ENCODE measurements at places on chromosomes 7 and 10.

DNA sequence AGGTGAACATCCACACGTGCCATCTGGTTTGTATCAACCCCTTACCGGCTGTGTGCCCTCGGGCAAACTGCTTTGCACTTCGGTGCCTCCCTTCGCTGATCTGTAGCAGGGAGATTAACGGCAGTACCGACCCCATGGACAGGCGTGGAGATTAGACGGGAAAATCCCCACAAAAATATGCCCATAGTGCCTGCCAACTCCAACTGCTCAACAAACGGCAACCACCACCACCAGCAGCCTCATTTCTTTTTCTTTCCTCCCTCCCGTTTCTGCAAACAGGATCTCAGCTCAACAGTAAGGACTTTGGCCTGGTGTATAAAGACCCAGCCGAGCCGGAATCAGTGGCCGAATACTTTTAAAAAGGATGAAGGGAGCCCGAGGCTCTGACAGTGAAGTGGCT is 31.0 kb downstream of the CHST15 start:
- no peak for DNase-seq

- DNase-seq, result no peak
Observed at GRCh38 chr7:140161047-140161446, 15.7 kb downstream of the KDM7A start.

DNA sequence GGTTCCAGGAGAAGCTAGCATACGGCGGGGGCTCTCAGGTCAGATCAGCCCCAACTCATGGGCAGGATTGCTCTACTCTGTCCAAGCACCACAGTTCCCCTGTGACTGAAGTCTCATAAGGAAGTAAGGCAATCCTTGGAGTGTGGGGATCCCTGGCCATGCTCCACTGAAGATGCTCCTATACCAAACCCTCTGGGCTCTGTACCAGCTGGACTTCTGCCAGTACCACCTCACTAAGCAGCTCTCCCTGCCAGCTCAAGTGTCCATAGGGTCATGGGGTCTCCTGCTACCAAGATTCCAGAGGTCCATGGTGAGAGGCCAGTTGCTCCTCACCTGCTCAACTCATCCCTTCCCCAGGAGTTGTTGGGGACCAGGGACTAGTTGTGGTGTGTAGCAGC is 355.7 kb upstream of the STEAP1 start:
- no peak for DNase-seq

DNA sequence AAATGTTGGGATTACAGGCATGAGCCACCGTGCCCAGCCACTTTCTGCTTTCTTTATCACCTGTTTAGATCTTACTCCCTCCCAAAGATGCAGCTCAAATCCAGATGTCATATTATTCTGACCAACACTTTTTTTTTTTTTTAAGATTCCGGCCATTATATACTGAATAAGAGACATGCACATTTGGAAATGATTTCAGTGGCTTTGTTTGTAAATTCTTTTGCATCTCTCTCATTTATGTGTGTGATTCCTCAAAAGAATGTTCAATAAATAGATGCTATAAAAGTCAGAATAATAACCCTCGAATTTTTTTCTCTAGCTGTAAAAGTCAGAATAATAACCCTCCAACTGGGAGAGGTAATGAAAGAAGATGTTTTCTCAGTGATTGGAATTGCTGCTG is 25.4 kb downstream of the HECW1 start:
- DNase-seq, result no peak

GRCh38 chr7:36966039-36966438 is 241.7 kb upstream of the AOAH start:
- DNase-seq, result no peak

DNA sequence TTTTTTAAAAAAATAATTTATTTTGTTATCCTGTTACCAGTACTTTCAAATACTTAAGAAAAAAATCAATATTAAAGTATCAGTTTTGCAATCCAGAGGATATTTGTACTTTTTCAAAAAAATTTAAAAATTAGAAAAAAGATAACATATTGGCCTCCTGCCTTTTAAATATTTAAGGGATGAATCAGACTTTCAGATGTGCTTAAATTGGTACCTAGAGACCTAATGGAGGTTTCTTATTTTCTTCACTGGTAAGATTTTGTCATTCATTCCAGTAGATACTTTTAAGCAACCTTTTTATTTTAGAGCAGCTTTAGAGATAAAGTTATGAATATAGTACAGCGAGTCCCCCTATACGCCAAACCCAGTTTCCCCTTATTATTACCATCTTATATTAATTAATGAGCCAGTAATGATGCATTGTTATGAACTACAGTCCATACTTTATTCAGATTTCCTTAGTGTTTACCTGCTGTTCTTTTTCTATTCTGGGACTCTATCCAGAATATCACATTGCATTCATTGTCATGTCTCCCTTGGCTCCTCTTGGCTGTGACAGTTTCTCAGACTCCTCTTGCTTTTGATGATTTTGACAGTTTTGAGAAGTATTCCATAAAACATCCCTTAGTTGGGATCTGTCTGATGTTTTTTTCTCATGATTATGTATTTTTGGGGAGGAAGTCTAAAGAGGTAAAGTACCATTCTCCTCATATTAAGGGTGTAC is 34.2 kb downstream of the BICC1 start:
- DNase-seq, result no peak

DNA sequence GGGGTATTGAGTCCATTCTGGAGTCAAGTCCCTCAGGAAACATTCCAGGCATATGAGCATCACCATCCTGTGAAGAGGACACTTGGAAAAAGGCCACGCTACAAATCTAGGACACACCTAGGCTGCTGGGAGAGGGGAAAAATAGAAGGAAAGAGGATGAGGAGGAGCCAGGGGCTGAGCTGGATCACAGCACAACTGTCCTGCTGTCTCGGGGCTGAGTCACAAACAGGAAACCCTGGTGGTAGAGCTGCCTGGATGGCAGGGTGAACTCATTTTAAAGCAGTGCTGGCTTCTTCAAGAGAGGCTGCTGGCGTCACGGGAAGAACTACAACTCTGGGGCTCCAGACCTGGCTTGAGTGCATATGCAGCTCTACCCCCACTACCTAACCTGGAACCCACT is 151.5 kb downstream of the RNF216 start:
- DNase-seq, result no peak

- DNase-seq, result no peak
Observed at GRCh38 chr7:124208173-124208572, 175.3 kb upstream of the TMEM229A start.

DNA sequence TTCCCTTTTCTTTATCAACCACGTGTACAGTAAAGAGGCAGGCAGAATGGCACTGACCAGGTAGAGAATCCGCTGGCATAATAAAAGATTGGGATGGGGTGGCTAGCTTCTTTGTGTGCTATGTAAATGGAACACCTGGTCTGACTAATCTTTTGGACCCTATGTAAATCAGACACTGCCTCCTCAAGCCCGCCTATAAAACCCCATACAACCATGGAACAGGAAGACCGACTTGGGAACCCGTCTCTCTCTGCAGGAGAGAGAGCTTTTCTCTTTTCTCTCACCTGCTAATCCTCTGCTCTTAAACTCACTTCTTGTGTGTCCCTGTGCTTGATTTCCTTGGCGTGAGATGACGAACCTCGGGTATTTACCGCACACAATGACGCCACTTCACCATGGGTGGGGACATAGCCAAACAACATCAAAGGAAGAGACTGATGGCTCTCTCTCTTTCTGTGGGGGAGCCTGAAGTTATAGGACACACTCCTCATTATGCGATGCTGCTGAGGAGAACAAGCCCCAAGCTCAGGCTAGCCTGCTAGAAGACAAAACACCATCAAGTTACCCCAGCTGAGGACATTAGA is 94.2 kb downstream of the ARL5B start:
- no peak for DNase-seq

- peak; percentile 18 for DNase-seq
Observed at GRCh38 chr10:42783181-42783549, 570 bp downstream of the BMS1 start.

DNA sequence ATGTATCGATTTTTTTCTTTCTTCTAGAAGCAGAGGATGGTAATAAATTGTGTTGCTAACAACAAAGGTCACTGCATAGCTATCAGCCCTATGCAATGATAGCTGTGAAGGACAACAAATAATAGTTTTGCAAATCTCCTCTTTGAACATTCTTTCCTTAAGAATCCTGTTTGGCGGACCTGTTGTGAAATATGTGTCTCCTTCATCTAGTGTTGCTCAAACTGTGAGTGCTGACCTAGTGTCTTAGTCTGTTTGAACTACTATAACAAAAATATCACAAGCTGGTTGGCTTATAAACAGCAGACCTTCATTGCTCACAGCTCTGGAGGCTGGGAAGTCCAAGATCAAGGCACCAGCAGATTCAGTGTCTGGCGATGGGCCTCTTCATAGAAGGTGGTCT is 53.7 kb downstream of the CAV1 start:
- no peak for DNase-seq

DNA sequence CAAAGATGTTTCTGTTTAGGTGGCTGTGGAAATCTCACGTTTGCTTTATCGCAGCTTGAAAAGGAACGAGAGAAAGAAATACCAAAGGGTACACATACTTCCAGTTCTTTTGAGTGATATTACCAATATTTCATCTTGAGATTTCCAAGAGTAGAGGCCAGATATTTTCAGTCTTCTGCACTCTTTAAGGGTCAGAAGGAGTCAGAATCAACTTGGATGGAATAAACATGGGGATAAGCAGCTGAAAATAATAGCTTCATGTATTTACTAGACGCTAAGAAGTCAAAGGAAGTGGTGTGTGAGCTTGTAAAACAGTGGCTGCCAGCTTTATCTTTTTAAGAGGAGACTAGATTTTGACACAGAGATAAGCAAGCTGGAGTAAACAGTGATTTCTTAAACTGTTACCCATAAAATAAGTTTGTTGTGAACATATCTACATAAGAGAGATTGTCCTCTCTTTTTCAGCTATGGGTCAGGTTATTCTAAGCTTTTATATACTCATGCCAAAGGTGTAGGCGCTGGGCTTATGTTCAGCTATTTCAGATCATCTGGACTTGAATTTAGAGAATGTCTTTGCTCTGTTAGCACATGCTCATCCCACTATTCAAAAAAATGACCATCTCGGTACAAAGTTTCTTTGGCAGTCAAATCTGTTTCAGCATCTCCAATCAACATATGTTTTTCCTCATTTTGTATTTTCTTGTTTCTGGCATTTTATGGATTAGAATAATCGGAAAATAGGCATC is 170.8 kb upstream of the TCF7L2 start:
- no peak for DNase-seq

- DNase-seq, result no peak
Observed at GRCh38 chr10:131212763-131213325, 98.7 kb downstream of the TCERG1L start.

GRCh38 chr10:124904796-124905195 is 37.1 kb upstream of the ZRANB1 start:
- no peak for DNase-seq
